ENCODE measurements at places on chromosomes 2 and 18. TPM values are rescaled to one million over a fixed set of nuclear protein-coding genes. Genes with fewer than 3 reads are reported as not detected.

DNA sequence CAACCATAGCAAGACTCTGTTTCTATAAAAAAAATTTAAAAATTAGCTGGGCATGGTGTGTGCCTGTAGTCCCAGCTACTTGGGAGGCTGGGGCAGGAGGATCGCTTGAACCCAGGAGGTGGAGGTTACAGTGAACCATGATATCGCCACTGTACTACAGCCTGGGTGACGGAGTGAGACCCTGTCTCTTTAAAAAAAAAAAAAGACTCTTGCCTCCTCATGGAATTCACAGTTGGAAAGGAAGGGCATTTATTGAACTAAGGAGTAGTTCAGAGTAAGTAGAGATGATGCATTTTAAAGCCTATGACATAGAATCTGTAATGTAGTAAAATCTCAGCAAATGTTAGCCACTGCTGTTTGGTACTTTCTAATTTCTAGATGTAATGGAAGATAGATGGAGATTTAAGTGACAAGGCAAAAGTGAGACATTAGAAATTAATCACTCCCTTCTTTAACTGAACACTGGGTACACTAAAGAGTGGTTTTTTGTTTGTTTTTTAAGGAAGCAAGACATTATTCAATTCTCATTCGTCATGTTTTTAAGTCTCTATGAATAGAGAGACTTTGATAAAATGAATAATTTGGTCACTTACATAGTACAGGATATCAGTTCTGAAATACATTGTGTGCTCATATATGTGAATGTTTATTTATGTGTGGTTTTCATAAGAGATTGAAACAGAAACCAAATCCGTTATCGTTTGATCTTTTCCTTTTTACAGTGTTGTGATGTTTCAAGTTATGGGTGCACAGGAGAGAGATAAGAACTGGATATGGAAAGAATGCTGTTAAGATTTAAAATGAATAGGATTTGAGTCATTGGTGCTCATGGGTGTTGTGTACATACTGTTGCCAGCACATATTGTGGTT is 186.1 kb upstream of the STON1 start:
- no peak for DNase-seq

DNA sequence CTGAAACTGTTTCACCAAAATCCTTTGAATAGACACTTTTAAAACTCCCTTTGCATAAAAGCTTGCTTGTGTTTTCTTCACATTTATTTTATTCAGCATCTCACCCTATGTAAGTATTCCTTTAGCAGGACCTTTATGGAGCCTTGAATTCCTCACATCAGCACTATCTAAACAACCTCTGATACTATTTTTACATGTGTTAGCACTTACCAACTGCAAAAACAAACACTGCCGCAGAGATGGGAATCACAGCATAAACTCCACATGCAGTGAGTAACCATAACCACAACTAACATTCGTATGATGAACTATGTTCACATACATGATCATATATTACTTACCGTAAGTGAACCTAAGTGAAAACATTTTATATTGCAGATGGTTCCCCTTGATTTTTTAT is 15.4 kb downstream of the FBXO15 start:
- no peak for DNase-seq

DNA sequence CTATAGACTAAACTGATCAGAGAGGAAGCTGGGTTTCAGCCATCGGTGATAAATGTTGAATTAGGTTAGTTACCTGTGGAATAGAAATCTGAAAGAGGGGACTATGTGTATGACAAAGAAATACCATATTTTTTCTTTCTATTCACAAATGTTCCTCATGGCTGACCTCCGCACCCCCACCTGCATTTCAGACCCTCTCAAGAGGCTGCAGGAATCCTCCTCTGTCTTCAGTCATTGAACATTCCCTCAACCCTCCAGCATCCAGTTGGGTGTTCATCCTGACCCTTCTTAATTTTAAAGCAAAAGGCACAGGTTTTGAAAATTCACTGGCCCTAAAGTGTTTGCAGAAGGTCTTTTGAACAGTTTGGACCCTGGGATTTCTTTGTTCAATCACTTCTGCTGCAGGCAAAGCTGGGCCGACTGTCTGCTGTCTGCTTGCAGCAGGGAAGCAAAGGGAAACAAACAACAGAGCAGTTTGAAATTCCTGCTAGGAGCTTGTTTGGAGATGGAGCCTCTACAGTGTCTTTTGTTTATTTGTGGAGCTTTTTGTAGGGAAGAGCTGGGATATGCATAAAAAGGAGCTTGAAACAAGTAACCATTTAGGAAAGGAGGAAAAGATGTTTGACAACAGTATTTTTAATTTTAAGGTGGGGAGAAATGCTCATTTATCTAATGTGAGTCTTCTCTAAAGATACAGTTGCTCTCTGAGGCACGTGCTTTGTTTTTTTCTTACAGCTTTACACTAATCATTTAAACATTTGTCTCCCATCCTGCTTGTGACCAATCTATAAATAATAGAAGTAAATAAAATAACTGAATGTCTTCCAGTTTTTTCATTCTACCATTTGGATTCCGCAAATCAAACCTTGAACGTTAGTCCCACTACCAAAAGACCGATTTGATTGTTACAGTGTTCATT is 213.3 kb upstream of the MMADHC start:
- no peak for DNase-seq

DNA sequence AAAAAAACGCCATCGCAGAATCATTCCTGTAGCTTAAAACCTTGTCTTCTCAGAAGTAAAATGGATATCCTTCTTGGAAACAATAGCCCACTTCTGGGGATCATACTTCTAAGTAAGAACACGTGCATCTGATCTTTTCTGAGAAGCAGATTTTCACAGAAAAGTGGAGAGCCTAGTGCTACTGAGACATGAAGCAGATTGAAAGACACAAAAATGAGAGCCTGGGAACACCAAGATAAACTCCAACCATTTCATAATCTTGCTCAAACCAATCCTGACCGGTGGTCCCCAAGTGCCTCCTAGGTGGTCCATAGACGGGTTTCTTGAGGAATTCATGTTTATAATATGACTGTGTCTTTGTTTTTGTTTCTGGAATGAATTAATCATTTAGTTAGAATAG is 191.2 kb downstream of the IRS1 start:
- DNase-seq = no peak

- DNase-seq = no peak
Measured at GRCh38 chr2:226508683-226509082, 290.9 kb downstream of the IRS1 start.

Gene LIMS2
- 32.9 TPM for total RNA-seq

Gene PAX3
- 19.3 TPM for total RNA-seq

DNA sequence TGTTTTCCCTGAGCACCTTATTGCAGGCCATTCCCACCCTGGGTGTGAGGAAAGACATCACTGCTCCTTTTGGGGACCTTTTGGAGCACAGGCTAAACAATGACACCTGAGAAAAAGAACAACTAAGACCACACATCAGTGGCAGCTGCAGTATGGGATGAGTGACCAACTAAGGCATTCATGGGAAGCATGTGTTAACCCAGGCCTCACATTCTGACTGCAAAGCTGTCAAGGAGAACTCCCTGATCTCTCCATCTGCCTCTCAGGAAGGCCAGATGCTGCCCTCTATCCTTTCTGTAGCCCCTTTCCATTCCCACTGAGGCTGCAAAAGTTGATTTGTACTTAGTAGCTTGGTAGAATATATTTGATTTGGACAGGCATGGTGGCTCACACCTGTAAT is 277.7 kb upstream of the FBXO11 start:
- no peak for DNase-seq

Gene GRHL1
- total RNA-seq = 1.3 TPM

DNA sequence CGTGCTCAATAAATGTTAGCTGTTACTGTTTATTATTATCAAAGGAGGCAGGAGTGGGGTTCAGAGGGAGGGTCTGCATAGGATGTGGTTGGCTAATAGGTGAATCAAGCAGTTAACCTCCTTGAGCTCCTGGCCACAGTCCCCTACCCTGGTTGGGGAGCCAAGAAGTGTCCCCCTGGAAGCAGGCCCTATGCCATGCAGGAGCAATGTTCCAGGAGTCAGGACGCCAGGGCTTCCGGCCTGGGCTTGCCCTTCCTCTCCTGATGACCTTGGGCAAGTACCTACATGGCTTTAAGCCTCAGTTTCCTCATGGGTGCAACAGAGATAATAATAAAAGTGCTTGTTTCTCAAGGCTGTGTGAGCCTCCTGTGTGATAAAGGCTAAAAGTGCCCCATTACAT is 84.9 kb downstream of the DYSF start:
- no peak for DNase-seq

Gene GAL3ST2
- 0.18 TPM for total RNA-seq

GRCh38 chr2:24047703-24048033 is 477 bp upstream of the WDCP start:
- no peak for DNase-seq

Gene ITGA6
- total RNA-seq = 28.3 TPM

GRCh38 chr2:20611077-20611843 is 39.6 kb downstream of the HS1BP3 start:
- DNase-seq = no peak

DNA sequence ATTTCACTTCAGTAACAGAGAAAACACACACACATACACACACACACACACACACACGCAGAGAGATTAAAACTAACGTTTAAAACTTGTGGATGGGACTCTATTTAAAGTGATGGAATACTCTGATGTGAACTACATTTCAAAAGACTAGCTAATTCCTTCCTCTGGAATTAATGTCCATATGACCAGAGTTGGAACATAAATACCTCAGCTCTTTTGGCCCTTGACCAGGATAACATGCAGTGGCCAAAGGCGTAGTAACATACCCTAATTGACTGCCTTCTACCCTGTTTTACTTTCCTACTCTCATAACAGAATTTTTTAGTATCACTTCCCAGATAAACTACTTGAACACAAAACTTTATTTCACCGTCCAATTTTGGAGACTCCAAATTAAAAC is 671.3 kb upstream of the CHAC2 start:
- no peak for DNase-seq

GRCh38 chr2:180001726-180002125 is 5.4 kb downstream of the CWC22 start:
- DNase-seq = no peak

DNA sequence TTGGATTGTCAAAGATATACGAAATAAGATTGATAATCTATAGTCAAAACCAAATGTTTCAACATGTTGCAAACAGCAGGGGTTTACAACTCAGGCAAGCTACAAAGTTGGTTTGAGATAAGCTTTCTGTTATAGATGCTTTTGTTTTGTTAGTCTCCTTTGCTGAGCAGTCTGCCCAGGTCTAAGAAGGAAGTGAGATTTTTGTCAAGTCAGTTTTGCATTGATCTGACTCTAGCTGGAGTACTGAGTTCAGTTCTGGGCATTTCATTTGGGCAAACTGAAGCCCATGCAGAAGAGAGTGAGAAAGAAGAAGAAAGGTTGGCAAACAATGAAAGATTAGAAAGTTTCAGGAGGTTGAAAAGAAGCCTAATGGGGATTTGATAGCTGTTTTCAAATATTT is 983.0 kb upstream of the SLC39A10 start:
- DNase-seq = no peak

GRCh38 chr2:127679680-127680361 is 4.5 kb upstream of the LIMS2 start:
- DNase-seq = no peak

Gene MAP3K19
- not detected for total RNA-seq

Gene AP1S3
- total RNA-seq = 2.1 TPM

Gene NT5DC4
- total RNA-seq = not detected

Gene KIF1A
- 14.1 TPM for total RNA-seq

DNA sequence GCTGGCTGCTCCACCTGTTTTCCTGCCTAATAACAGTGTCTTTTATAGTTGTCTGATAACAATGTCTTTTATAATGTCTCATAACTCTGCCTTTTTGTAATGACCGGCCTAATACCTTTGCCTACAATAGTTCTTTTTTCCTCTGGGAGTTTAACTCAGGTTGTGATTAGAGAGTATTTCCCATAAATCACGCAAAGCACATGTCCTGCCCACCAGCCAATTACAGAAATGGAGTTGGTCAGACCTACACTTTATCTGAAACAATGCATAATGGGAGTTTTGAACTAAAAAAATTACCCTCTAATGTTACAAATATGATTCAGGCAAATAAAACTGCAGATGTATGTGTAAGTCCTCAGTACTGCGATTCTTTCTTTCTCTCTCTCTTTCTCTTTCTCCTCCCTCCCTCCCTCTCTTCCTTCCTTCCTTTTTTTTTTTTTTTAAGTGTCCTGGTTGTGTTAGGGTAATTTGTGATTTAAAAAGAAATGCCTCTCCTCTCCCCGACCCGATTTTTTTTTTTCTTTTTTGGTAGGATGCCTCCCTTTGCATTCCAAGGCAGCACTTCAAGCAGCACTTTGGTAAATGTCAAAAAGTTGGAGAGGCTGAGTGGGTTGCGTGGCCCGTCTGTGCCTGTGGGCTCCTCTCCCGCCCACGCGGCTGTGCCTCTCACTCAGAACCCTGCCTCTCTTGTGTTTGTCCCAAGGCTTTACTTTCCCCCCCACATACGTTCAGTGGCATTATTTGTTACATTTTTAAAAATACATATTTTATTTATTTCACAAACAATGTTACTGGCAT is 147.3 kb downstream of the AGAP1 start:
- DNase-seq = peak; percentile 44

Data from cardiac muscle cell (in vitro differentiated cells and primary cell).